NCI-H2171 (cell line): ENCODE measurements at places on chromosomes 3 and 15.

- DNase-seq, result no peak
Measured at GRCh38 chr3:195441051-195441450, 1.8 kb downstream of the ACAP2 start.

DNA sequence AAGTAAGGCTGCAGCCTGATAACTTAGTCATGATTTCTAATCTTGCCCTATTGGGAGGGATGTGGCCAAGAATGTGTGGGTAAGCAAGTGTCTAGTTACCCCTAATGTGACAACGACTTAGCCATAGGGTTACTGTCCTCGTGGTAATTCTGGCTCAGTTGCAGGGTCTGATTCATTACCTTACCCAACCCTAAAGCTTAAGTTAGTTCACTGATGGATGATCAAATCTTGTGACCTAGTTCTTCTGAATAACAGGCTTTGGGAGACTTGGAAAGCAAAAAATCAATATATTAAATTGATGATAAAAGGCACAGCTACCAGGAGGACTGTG is 1.6 kb upstream of the INTS14 start:
- DNase-seq, result no peak

GRCh38 chr3:8635631-8636030 is 9.0 kb downstream of the SSUH2 start:
- DNase-seq, result no peak

GRCh38 chr3:150454085-150454484 is 46.0 kb downstream of the TSC22D2 start:
- no peak for DNase-seq

DNA sequence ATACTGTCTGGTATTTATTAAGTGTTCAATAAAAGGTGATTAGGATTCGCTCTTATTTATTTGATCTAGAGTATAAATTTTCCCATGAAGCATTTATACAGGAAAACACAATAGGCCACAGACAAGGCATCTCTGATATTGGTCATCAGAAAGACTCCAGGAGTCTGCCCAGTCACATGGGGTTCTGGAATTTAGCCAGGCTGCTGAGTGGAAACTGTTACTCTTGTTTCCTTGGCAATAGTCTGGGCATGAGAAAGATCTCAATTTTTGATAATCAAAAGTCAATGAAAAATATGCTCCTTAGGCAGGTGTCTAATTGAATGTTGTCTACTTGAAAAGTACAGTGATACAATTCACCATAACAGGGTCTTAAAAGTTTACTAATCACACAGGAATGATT is 161.2 kb downstream of the FRMD5 start:
- DNase-seq, result no peak

DNA sequence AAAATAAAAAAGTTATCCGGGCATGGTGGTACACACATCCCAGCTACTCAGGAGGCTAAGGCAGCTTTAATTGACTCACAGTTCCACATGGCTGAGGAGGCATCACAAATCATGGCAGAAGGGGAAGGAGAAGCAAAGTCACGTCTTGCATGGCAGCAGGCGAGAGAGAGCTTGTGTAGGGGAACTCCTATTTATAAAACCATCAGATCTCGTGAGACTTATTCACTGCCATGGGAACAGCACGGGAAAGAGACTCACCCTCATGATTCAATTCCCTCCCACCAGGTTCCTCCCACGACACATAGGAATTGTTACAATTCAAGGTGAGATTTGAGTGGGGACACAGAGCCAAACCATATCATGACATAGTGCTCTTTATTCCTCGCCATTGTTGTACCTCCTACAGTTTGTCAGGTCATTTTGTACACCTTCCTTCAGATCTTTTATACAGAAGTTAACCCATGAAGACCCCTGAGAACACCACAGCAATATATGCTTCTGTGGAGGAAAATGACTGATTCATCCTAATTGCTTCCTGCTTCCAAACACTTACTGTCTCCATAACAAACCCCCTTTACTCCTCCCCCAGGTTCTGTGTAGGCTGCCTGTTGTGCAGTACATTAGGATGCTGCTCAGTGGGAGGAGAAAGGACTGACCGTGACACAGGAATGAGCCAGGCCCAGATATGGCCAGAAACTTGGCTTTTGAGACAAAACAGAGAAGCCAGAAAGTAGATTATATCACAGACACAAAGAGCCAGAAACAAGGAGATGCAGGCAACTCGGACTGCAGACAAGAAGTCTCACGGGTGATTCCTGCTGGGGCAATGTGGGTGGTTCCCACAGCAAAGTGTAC is 67.9 kb upstream of the HEG1 start:
- no peak for DNase-seq

DNA sequence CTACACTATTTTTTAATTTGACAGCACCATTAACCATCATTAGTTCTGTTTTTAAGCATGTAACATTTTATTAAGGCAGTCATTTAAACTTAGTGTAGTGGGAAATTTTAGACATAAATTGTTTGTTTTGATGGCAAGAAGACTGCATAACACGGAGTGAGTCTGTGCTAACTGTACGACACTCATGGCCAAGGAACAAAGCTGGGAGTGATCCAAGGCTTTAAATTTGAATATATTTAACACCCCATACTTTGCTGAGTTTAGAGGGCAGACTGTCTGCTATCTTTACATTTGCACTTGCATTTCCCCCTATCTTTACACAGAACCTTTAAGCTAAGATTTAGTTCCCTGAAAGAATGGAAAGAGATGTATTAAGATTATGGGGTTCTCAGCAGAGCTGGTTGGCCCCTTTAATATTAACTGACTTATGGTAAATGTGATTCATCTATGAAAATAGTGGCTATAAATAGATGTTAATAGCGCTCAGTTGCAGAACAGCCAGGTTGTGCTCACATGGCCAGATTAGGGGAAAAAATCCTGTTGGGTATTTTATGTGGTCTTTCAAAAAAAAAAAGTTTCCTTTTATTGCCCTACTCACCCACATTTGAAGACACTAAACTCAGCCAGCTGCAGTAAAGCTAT is 120.7 kb downstream of the CMSS1 start:
- DNase-seq, result no peak

DNA sequence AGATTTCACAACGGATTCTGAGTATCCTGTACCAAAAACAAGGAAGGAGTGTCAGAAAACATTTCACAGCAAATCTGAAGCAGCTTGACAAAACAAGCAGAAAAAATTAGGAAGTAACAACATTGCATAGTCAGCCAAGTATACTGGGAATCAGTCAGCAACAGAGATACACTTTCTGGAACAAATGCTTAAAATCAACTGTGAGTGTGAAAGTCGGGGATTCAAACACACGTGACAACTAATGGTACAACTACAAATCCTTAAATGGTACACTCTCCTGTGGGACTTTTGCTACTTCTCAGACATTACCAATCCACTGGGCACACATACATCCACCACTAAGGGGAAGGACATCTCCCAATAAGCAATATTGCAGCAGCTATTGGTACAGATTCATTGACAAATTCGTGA is 296.6 kb upstream of the MME start:
- DNase-seq, result no peak

GRCh38 chr3:179318876-179319275 is 4.0 kb upstream of the ZNF639 start:
- DNase-seq, result no peak

DNA sequence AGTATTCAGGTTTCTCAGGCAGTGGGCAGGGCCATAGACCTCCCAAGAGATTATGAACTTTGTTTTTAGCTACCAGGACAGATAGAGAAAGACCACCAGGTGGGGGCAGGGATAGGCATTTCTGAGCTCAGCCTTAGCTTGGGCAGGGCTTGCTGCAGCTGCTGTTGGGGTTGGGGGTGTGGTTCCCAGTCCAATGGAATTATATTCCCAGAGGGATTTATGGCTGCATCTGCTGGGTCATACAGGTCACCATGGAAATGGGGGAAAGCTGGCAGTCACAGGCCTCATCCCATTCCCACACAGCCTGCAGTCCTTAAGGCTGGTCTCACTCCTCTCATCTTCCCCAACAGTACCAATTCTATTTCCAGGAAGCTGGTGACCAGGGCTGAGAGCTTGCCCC is 144.6 kb upstream of the ZPLD1 start:
- DNase-seq, result no peak

- peak; percentile 21 for DNase-seq
Measured at GRCh38 chr3:142117056-142117851, 32.1 kb downstream of the TFDP2 start.

DNA sequence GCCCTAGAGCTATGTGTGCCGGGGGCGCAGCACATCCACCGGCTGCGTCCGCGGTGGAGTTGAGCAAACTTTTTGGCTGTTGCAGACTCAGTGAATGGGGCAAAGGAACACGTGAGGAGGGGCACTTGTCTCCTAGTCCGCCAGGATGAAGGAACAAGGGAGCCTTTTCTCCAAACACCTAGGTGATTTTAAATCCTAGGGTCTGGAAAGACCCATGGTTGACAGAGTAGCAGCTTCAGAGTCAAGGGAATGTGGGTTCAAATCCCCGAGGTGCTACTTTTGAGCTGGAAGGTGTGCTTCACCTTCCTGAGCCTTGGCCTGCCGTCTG is 648 bp downstream of the ACAN start:
- no peak for DNase-seq

DNA sequence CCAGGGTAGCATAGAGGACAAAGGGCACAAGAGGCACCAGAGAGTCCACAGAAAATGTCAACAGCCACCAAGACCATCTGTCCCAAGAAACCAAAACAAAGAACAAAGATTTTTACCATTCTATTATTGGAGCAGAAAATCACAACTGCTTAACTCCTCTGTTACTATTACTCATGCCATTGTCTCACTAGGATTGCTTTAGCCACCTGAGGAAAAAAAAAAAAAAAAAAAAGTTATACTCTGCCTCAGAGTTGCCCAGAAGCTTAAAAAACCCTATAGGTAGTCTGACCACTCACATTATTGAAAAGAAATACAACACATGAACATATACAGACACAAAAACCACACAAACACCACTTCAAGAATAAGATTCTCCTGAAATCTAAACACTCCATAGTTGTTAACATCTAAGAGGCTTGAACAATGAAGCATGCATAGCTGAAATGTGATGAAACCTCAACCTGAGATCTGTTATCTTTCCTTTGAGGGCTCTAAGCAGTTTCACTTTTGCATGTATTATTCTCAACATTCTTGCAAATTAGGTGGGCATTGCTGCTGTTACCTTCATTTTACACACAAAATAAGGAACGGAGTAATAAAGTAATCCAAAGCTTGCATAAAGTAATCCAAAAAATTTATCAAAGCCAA is 85.4 kb downstream of the IGSF11 start:
- DNase-seq, result no peak

- DNase-seq, result no peak
Measured at GRCh38 chr3:178895178-178895789, 176.3 kb downstream of the ZMAT3 start.

- DNase-seq, result no peak
Measured at GRCh38 chr3:11084098-11084497, 70.2 kb upstream of the HRH1 start.

DNA sequence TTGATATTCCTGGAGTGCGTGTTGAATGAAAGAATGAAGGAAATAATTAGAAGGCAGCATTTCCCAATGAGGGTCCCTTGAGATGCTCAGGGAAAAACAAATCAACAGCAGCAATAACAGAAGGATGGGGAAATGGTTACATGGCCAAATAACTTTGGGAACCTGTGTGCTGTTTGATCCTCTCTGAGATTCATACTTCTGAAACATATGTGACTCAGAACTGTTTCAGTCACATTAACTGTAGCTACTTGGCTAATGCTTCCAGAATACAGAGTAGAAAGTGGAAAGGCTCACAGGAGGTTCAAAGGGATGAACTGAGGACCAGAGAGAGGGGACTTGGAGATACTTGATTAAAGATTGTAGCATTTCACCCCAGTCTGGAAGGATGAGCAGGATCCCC is 258.2 kb downstream of the SLCO3A1 start:
- DNase-seq, result no peak

DNA sequence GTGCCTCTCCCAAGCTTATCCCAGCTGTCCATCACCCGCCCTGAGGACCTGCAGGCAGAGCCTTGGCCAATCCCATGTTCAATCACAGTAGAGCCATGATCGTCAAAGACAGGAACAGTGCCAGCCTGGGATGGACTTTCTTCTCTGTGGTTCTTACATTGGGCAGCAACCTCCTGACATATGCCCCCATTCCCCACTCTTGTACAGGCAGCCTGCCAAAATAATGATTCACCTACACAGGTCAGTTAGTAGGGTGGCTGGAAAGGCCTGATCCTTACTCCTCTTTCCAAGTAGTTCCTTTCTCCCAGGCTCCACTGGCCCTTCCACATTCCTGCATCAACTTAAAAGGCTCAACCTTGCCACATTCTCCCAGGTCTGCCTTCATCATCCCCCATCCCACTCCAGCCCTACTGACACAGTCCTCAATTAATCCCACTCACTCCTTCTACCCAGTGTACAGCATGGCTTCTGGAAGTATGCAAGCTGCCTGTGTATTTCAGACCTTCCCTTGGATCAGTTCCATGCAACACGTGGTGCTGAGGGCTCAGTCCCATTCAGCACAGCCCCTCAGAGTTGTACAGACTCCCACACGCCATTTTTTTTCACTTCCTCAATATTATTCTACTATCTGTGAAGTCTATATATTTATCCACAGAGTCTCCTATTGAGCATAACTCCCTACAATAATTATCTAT is 189.8 kb downstream of the NTRK3 start:
- no peak for DNase-seq

DNA sequence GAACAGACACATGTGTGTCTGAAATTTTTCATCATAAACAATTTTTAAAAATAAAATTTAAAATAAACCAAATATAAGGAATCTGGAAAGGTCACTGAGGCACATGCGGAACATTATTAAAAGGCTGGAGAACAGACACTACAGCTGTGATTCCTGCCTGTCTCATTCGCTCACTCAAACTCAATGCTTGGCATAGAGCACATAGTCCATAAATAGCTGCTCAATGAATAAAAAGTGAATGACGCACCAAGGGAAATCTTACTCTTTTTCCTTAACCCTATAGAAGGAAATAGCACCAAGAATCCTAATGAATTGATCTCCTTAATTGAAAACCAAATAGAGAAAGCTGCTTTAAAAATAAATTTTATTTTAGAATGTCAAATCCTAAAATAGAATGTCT is 98.4 kb downstream of the FSIP1 start:
- DNase-seq, result no peak

GRCh38 chr3:138328341-138328740 is 1.3 kb downstream of the NME9 start:
- no peak for DNase-seq

- DNase-seq, result no peak
Measured at GRCh38 chr3:40302784-40303183, 6.7 kb upstream of the EIF1B start.

DNA sequence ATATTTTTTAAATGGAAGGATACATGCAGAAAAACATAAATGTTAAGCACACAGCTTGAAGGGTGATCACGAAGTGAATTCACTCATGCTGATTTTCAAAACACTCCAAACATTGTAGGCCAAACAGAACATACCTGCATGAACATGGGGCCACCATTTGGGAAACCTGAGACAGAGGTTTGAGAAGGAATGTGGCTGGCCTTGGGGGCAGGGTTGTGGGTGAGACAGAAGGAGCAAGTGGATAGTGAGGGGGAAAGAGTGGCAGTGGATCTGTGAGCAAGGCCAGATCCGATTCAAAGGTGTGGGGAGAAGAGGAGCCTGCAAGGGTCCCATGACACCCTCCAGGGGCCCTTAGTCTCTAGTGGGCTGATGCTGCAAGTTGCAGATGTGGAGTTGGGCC is 94.9 kb downstream of the HMG20A start:
- DNase-seq, result no peak
